Adipocyte (in vitro differentiated cells): ENCODE measurements at places on chromosomes 12 and 14.

DNA sequence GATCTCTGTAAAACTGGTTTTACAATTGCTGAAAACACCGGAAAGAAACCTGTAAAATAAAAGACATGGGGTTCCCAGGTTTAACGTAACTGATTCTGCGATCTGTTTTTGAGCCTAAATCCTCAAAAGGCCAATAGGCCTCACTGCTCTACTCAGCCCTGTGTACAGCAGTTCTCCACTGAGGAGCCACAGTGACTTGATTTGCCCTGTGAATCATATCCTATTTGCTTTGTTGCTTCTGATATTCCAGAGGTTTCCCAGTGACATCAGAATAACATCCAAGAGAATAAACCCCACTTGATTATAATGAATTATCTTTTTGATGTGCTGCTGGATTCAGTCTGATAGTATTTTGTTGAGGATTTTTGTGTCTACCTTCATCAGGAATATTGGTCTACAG lies 27.5 kb downstream of the MDM1 start:
- DNase-seq, result no peak

- DNase-seq, result no peak
Observed at GRCh38 chr14:40099316-40099715, 667.1 kb upstream of the FBXO33 start.

DNA sequence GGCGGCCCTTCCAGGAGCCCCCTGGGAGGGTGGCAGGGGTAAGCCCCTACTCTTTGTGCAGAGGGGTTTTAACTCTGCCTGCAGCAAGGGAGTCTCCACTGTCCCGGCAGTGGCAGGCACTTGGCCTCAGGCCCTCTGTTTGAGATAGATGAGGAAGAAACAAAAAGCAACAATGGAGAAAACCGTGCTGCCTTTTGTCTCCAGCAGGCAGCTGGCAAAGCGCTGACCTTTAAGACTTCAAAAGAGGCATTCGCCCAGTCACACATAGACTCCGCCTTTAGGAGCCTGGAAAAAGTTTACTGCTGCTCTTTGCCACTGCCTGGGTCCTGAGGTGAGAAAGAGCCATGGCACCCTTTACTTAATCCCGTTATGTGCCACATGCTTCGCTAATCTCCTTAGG lies 158.2 kb upstream of the NTF3 start:
- DNase-seq, result no peak

- peak; percentile 63 for DNase-seq
Observed at GRCh38 chr14:36580856-36581831, 1.3 kb downstream of the NKX2-8 start.

DNA sequence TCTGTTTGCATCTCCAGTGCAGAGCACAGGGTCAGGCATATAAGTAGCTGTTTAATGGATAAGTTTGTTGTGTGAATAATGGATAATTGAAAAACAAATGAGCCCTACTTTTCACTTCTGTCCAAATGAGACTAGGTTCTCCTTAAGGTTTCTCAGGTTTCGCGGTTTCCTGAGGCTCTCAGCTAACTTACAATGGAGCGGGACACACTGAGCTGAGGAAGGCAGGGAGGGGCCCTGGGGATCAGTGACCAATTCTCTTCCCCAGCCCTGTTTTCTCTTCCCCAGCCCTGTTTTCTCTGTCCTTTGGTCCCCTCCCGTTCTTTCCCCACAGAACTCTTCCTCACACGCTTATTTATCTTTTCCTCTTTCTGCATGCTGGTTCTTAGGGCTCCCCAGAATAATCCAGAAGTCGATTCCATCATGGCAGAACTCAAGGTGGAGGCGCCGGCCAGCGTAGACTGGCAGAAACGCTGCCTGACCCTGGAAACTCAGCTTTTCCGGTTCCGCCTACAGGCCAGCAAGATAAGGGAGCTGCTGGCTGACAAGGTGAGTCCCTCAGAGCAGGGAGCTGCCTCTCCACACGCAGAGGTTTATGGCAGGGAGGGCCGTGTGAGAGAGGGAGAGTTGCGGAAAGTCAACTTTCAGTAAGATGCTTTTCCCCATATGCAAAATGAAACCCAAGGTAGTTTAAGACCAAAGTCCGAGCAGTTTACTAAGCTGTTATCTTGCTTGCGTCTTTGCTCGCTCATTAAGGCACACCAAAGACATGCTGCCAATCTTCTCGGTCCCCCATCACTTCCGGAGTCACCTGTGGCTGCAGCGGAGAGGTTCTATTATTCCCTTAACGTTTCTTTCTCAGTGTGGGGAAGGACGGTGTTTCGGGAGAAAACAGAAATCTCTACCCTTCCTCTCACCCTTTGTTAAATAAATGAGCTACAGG lies 8.6 kb downstream of the PLEKHH1 start:
- DNase-seq, result no peak

DNA sequence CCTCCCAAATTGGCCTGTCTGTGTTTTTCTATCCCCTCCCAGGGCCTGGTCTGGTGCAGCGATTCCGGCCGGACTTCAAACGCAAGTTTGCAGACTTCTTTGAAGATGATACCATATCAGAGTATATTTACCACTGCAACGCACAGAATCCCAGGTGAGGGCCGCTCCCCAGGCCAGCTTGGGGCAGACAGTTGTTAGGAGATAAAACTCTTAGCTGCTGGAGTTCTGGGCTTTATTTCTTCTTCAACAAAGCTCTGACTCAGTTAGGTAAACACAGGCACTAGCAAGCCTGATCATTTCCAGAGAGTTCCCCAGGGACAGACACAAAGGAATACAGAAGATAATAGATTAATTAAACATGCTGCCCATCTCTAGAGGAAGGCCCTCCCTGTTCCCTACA lies 8.3 kb downstream of the ABHD4 start:
- DNase-seq, result no peak

DNA sequence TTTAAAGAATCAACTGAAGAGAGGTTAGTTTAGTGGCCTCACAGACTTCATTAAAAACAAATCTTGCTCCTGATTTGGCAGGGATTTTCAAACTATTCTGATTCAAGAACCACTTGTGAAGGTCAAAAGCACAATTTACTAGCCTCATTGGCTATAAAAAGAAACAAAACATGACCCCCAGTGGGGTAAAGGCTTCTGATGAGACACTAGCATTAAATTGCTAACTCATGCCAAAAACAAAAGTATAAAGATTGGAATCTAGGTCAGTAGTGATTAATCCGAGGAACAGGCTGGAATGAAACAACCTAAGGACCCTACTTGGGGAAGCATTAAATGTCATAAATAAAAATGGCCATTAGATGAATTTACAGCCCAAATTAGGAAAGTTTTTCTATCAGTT lies 312.3 kb downstream of the PAWR start:
- DNase-seq, result peak; percentile 11

DNA sequence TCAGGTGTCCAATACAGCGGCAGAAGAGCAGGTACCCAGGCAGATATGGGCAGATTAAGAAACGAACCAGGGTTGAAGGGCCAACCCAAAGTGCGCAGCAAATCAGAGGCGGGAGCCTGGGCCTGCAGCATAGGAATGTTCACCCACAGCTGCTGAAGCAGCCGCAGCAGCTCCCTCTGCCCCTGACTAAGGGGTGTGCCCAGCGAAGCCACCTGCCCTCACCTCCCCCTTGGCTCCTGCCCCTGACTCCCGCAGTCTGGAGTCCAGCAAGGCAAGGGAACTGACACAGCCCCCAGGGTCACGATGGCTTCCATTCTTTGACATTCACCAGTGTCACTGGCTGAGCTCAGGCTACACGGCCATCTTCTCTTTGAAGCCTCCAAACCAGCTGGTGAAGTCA lies 27.3 kb upstream of the ZFP36L1 start:
- DNase-seq, result no peak

GRCh38 chr12:122421821-122422729 lies at the start of gene CLIP1:
TSS of gene CLIP1 (minus strand) at chr12:122422669. CDS start at chr12:122380452, 42,217 bp downstream.
- peak; percentile 89 for DNase-seq

- DNase-seq, result peak; percentile 67
Observed at GRCh38 chr14:79583738-79584408, 627.4 kb downstream of the DIO2 start.

DNA sequence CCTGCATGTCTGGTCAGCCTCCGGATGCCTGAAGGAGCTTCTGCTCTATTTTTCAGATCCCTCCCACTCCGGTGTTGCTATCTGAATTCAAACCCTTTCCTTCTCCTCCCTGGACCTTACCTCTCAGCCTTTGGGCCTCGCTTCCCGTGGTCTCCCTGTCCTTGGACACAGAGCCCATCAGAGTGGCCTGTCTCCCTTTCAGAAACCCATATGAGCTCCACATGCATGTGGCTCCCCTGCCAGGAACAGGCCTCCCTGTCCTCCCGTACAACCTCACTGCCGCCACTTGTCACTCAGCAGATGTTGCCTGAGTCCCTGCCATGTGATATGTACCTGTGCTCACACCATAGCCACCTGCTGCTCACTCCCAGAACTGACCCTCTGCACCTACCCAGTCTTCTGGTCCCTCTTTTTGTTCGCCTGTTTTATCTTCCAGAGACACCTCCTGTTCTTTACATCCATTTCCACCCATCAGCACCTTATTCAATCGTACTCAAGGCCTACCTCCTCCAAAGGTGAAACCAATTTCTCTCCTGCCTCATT lies 182.5 kb downstream of the ZFP36L1 start:
- no peak for DNase-seq

- DNase-seq, result no peak
Observed at GRCh38 chr12:11577658-11578260, 71.7 kb upstream of the ETV6 start.

GRCh38 chr12:68306564-68306963 lies 25.6 kb downstream of the MDM1 start:
- DNase-seq, result no peak

DNA sequence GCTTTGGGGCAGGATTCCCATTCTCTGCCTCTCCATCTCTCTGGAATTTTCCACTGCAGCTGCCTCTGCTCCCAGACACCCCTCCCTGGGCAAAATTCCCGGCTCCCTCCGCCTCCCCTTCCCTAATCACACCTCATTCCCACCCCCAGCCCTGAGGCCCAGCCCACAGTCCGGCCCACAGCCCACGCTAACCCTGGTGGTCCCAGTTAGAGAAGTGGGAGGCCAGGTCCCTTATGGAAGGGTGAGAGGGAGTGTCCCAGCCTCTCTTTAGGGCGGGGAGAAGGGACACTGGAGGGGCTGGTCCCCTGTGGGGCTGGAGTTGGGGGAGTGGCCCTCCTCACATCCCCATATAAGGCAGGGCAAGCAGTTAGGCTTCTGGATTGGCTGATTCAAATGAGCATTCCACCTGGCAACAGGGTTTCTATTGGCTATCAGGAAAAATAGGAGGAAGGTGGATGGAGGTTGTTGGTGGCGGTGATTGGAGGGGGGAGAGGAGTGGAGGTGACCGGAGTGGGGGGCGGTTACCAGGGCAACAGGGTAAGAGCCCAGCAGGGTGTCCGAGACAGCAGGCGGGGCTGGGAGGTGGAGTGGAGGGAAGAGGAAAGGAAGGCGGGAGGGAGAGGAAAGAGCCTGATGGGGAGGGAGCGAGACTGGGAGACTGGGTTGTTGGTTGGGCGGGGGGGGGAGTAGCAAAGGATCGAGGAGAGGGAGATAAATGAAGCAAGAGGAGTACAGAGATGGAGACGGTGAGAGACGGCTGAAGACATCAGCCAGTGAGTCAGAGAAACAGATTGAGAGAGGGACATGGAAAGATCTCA lies 1.9 kb upstream of the PTMS start:
- DNase-seq, result peak; percentile 97

DNA sequence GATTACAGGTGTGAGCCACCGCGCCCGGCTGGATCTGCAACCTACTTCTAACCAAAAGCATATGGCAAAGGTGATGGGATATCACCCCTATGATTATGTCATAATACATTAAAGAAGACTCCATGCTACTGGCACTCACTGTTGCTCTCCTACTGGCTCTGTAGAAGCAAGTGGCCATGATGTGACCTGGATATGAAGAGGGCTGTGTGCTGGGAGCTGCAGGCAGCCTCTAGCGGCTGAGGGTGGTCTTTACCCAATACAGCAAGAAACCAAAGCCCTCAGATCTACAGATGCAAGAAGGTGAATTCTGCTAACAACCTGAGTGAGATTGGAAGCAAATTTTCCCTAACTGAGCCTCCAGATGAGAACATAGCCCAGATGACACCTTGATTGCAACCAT lies 34.2 kb upstream of the TRIM9 start:
- DNase-seq, result no peak

GRCh38 chr14:79279645-79280597 lies 931.4 kb downstream of the DIO2 start:
- peak; percentile 3 for DNase-seq

GRCh38 chr14:29035134-29035533 lies 268.5 kb downstream of the FOXG1 start:
- DNase-seq, result no peak

DNA sequence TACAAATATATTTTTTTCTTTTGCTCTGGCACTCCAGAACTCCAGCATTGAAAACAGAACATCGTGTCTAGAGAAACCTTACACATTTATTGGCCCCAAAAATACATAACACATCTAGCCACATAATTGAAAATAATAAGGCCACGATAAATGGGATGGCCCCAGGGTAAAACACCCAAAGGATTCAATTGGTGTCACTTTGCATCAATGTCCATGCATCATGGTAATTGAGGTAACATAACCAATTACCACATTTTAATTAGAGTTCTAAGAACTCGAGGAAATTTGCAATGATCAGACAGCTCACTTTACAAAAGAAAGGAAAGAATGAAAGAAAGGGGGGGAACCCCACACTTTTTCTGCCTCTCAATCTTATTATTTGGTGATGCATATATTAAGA lies 151.8 kb upstream of the NPAS3 start:
- no peak for DNase-seq

DNA sequence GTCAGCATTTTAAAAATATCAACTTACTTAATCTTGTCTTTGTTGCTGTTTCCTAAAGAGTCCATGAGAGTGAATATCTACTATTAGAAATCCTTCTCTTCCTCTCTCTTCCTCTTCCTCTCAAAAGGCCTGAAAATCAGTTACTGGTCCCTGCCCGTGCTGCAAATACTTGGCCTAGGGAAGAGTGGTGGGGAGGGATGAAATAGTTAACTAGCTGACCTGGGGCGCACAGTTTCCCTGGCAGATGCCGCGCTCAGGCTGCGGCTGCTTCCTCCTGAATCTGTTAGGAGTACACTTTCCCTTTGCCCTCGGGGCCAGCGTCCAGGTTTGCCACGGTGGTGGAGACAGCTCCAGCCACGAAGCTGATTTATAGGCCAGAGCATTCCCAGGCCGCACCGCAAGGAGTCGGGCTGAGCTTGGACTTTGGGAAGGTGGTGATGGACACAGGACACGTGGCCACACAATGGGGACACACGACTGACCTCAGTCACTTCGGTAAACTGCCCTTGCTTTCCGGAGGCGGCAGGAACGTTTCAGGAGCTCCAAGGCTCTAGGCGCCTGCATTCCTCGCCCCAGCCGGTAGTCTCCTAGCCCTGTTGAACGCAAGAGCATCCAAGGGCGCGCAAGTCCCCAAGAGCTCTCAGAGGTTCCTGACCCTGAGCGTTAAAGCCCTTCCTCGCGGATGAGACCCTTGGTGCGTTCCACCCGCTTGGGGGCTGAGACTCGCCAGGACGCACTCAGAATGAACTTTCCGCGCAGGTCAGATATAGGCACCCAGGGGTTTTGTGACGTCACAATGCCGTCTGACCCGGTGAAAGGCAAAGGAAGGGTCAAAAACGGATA lies 7.1 kb upstream of the ASCL1 start:
- no peak for DNase-seq

DNA sequence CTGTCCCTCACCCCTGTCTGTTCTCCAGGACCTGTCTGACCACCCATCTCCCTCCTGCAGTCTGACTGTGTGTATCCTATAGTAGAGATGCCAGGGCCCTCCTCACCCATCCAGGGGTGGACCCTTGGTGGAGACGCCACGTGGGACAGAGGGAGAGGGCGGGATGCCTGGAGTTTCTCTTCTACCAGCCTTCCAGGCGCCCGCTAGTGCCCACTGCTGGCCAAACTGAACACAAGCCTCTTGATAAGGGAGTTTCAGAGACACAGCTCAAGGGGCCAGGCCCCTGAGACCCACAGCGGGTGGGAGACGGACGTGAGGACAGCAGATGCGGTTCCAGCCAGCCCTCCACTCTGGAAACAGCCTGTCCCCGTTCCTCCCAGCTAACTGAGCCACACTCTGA lies 147.3 kb downstream of the RBM19 start:
- DNase-seq, result no peak
